Gastroesophageal sphincter (tissue), 4 donors: ENCODE measurements at places on chromosomes 12 and 14.

DNA sequence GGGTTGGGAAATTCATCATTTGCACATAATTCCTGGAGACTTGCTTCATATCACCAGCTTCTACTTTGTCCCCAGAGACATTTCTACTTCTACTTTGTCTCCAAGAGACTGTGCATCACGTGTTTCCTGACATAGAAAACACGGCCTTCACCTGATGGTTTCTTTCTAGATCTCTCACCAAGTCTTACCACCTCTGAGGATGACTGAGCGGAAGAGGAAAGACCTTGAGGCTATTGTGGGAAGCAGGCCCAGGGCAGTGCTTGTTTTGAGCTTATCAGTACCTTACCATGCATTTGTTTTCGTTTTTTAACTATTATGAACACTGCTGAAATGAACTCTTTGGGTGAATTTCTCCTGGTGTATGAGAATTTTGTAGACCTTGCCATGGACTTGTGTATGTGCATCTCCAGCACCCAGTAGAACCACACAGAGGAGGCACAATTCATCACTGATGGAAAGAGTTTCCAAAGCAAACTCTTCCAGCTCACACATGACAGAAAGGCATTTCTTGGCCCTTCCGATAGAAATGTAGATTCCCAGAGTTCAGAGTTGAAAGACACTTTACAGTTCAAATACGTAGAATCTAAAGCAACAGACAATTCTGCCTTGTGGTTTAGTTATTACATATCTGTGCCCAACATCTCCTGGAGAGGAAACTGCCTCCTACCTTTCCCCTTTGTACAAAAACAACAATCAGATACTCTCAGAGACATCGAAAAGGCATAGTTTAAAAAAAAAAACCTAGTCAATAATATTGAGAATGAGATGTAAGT is 434.7 kb downstream of the FUT8 start:
- no peak for ATAC-seq

DNA sequence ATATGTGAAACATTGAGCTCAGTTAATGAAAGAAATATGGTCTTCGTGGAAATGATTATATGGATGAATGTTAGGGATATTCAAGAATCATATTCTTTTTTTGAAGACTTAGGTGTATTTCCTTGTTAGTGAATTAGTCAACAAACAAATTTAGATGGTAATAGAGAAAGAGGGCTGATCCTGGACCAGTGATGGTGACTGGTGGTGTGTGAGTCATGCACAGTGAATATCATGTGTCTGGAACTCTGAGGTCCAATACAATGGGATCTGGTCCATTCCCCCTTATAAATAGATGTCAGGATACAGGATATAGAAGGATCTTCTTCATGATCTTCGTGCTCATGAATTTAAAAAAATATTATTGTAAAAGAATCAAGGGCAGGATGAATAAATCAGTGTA is 64.4 kb upstream of the RTL1 start:
- ATAC-seq = no peak

DNA sequence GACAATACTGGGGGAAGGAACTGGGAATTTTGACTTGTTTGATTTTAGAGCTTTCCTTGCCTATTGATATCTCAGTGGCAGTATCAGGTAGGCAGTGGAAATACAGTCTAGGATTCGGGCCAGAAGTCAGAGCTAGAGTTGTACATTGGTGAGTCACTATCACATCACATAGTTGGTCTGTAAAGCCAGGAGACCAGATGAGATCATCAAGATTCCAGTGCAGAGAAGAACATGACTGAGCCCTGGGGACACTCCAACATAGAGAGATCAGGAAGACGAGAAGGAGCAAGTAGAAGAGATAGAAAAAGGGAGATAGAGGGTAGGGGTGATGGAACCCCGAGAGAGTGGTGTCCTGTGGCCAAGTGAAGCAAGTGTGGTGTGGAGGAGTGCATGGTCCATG is 46.6 kb upstream of the NR1H4 start:
- ATAC-seq = no peak

- ATAC-seq = no peak
These were observed 81.4 kb downstream of the ACTN1 start for GRCh38 chr14:68897559-68898155.
